ENCODE measurements at places on chromosomes 3 and 15.

DNA sequence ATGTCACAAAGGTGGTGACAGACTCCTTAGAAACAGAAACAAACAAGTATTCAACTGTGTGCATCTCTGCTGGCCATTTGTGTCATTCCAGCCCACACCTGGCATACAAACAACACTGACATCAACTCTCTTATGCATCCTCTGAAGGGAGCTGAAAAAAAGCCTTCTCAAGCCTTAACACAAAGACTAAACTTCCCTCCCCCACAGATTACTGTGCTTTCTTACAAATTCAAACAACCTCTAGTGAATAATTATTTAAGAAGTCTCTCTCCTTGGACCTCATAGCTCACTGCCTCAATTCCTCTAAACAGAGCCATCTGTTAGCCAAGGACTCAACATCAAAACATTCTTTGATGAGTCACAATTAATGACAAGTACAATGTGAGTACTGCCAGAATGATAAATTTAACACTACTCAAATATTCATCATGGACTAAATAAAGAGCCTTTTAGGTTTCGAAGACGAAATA is 132.1 kb downstream of the WDR76 start:
- no peak for DNase-seq

DNA sequence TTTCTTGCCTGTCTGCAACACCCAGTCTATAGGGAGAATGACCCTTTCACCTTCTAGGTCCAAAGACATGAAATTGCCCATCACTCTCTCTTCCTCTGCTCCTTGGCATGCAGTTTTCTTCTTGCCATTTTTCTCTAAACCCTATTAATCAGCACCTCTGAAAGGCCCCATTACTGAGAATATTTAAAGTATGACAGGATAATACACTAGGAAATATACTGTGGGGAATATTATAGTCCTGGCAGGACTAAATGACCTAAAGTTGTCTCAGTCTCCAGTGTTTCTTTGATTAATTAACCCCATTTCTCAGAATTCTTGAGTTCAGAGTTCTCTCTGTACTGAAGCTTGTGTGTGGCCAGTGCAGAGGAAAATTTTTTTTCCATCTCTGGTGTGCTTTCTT is 730.7 kb downstream of the AGBL1 start:
- DNase-seq: no peak

- no peak for DNase-seq
Observed at GRCh38 chr3:94778814-94779494, 716.1 kb downstream of the NSUN3 start.

GRCh38 chr3:134753999-134754742 is 40.9 kb upstream of the EPHB1 start:
- no peak for DNase-seq

- DNase-seq: no peak
Observed at GRCh38 chr3:113252553-113252952, 41.2 kb downstream of the BOC start.

- no peak for DNase-seq
Observed at GRCh38 chr3:125051715-125052581, 3.8 kb downstream of the HEG1 start.

- DNase-seq: no peak
Observed at GRCh38 chr15:66862111-66862939, 160.3 kb downstream of the SMAD6 start.

- peak; percentile 3 for DNase-seq
Observed at GRCh38 chr15:40307421-40308211, at the start of gene PLCB2. Gene PLCB2, minus strand, starts transcription at chr15:40307935. Its CDS starts 263 bp downstream, at chr15:40307672.

DNA sequence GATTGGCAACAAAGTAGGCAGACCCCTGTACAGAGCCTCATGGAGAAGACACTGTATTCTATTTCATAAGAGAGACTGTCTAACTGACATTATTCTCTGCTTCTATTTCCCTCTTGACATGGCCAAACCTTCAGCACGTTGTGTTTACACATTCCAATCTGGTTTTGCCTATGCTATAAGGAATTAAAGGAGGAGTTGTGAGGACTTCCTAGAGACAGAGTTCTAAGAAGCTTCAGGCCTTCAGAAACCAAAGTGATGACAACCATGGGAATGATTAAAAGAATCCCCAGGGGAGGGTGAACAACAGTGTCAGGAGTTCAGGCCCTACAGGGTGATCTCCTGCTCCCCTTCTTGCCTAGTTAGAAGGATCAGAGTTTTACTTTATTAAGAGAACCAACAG is 44.9 kb upstream of the CAPN7 start:
- no peak for DNase-seq

- DNase-seq: no peak
Observed at GRCh38 chr3:135440746-135441145, 524.8 kb upstream of the PPP2R3A start.

GRCh38 chr3:29329986-29330890 is 49.4 kb downstream of the RBMS3 start:
- no peak for DNase-seq

- DNase-seq: no peak
Observed at GRCh38 chr3:12394569-12395271, 89.6 kb upstream of the TSEN2 start.

DNA sequence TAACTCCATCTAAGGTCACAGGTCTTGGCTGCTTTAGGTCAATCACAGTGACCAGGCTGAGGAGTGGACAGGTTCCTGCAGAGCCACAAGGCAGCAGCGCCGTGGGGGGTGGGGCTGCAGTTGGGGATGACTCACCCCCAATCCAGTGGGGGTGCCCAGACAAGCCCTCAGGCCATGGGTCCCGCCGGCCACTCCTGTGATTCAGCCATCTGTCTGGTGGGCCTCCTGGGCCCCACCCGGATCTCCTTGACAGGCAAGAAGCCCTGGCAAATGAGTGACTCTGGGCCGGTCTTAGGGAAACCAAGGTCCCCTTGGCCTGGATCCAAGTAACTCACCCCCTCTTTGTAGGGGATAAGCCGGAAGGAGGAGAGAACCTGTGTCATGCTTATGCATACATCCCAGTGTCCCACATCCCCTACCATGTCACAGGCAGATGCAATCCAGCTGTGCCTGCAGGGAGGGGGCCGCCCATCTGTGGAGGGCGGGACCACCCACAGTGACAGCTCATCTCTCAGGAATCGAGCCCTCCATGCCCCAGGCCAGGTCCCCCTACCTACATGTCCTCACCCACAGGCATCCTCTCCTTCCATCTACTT is 495 bp upstream of the COL7A1 start:
- DNase-seq: no peak

DNA sequence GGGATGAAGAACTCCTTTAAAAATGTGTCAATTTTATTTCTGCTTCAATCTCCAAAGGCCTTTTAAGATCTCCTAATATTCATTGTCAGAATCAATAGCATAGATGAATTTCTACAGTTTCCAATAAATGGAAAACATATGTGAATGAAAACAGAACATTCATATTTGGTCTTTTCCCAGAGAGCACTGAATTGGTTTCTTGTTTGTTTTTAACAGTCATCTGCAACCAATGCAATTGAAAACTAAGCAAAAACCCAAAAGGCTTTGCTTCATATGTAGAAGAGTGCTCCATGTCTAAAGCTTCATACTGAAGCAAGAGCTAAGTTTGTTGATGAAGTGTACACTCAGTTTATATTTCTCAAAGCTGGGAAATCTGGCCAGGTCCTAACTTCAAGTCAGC is 426.5 kb upstream of the CDIN1 start:
- DNase-seq: no peak

DNA sequence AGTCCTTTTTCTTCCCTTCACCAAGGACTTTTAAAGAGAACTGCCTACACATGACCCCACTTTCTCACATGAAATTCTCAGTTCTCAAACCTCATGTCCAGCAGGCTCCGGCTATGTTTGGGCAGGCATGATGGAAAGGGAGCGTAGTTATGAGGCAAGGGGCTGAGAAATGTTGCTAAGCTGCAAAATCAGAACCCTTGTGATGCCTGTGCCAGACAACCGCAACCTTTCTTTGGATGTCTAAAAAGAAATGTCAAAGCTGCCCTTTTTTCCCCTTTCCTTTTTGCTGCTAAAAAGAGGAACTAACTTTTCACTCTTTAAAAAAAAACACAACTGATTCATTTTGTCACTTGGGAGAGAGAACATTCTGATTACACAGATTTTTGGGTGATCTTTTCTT is 19.2 kb downstream of the GNB4 start:
- DNase-seq: no peak

GRCh38 chr3:26208201-26208600 is 414.4 kb upstream of the LRRC3B start:
- no peak for DNase-seq

DNA sequence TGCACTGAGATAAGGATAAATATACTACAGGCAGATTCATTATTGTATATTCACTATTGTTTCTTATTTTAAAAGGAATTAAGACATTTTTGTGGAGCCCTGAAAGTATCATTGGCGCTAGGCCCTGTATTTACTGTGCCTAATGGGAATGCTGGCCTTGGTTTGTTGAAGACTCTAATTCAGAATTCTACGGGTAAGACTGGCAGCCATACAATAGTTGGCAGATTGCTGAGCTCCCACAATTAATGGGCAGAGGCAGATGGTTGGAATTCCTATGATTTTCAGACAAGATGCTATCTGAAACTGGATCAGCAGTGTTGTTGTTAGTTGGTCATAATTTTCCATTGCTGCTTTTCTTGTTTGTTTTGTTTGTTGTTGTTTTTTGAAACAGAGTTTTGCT is 14.7 kb downstream of the PGBD4 start:
- no peak for DNase-seq

- DNase-seq: peak; percentile 28
Observed at GRCh38 chr3:53254509-53255422, 1.1 kb downstream of the TKT start.

DNA sequence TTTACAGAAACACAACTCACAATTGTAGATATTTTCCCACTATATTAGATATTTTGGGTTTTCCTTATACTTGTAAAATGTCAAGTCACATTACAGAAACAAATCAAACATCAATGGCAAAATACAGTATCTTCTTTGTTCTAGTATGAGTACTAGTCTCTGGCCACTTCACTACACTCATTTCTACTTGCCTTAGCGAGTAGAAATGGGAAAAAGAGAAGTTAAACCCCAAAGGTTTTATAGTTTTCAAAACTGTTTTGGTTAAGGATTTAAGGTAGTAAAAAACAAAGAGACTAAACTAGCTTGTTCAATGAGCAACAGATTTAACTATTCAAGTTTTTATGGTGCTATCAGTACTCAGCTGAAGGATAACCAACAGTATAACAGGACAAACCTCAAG is 81.7 kb downstream of the BTD start:
- no peak for DNase-seq

- DNase-seq: no peak
Observed at GRCh38 chr3:98954242-98954641, 52.7 kb upstream of the DCBLD2 start.

DNA sequence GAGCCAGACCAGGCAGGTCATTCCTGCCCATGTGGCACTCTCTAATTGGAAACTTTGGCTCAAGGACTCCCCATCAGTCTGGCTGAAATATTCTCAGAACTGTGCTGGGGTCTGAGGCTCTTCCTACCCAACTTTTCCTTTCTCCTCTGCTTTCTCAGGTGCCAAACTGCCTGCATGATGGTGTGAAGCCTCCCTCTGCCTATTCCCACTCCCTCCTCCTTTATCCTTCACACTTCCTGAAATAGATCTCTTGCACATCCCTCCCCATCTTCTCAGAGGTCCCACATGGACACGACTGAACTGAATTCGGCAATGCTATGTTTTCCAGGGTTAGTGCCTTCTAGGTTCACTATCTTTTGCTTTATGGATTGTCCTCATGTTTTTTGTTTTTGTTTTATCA is 12.5 kb downstream of the LIPH start:
- no peak for DNase-seq

DNA sequence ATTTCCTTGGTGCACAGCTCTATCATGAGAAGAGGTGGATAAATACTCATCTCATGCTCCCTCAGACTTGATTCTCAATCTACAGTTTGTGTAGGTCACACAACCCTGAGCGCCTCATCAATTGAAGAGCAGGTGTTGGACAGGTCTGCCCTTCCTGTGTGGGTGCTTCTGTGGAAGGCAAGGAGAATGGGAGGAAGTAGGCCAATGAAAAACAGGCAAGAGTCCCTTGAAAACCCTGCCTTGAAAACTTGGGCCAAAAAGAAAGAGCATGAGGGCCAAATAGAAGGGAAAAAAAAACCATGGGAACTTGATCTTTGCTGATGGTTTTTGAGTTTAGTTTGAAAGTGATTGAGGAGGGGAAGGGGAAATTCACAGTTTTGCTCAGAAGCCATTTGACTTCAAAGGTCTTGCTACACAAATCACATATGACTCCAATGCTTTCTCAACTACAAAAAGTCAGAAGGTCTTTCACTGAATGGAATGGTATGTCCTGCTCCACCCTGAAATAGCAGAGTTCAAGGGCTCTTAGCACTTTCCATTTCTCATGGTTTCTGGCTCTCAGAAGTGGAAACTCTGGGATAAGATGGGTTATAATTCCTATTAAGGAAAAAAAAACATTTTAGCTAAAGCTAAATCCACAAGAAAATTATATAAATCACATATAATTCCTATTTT is 37.2 kb upstream of the TM4SF1 start:
- no peak for DNase-seq

GRCh38 chr15:90593499-90594158 is 63.9 kb downstream of the CRTC3 start:
- no peak for DNase-seq

GRCh38 chr3:152313914-152314313 is 45.2 kb downstream of the MBNL1 start:
- DNase-seq: no peak

GRCh38 chr3:179324270-179324754 is 1.5 kb downstream of the ZNF639 start:
- peak; percentile 6 for DNase-seq

DNA sequence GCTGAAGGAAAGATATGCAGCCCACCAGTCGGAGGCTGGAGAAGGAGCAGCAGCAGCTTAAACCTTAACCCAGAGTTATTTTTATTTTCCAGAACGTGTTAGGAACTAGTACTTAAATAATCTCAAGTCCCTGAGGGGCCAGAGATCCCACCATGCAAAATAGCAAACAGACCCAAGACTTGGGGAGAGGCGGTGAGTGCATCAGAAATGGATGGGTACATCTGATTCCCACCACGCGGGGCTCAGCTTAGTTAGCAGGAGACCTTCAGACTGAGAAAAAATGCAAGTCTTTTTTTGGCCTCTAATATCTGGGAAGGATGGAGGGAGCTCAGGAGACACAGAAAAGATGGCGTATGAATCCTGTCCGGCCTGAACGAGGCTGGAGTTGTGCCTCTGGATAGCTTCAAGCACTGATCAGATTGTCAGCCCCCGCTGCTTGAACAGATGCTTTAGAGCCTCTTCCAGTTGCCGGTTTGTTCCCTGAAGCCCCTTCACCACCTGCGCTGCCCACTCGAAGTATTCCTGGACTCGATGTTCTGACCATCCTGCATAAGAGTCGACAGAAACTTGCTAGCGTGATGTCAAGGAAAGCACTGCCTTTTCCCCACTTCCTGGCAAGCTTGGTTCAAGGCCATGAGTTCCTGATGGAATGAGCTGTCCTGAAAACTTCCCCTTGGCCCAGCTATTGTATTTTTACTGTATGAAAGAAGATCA is 1.3 kb downstream of the HDDC3 start:
- DNase-seq: no peak

DNA sequence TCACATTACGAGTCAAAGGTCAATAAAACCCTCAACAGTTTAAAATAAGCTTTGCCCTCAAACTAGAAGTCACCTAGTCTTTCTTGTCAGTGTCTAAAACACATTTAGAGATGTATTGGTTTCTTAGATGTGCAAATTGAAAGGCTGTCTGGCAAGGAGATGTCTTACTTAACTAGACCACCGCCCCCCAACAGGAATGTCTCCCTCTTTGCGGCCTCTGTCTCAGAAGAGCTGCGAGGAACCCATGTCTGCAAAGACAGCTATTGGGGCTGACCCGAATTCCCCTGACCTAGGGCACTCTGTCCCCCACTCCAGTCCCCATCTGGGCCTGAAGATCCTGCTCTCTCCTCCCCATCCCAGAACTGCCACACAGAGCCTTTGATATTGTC is 46.3 kb downstream of the ZIC4 start:
- DNase-seq: no peak

Measured in COR-L47 (cell line).